Vagina (tissue), 2 donors: ENCODE measurements at places on chromosomes 12 and 14.

DNA sequence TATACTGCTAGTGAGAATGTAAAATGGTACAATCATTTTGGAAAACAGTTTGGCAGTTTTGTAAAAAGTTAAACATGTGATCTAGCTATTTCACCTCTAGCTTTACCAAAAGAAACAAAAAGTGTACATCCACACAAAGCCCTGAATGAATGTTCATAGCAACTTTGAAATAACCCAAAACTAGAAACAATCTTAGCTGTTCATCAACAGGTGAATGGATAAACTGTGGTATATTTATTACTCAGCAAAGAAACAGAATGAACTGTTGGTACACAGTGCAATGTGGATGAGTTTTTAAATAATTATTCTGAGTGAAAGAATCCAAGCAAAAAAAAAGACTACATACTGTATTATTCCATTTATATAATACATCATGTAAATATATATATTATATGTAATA lies 36.3 kb downstream of the TPCN1 start:
- DNase-seq: no peak

DNA sequence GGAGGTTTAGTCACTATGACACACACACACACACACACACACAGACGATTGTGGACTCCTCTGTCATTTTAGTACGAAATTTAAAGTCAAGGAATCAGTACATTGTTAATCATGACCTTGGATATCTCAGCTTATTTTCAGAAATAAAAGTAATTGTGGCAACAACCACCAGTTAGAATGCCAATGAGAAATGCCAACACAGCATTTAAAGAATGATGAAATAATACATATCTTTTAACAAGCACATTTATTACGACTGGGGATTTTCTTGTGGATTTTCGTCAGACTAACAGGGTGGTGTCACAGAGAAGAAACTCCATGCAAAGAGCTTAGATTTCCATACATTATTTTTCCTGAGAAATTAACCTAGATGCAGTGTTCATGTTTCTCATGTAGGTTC lies 1289.4 kb downstream of the AACS start:
- DNase-seq: no peak

DNA sequence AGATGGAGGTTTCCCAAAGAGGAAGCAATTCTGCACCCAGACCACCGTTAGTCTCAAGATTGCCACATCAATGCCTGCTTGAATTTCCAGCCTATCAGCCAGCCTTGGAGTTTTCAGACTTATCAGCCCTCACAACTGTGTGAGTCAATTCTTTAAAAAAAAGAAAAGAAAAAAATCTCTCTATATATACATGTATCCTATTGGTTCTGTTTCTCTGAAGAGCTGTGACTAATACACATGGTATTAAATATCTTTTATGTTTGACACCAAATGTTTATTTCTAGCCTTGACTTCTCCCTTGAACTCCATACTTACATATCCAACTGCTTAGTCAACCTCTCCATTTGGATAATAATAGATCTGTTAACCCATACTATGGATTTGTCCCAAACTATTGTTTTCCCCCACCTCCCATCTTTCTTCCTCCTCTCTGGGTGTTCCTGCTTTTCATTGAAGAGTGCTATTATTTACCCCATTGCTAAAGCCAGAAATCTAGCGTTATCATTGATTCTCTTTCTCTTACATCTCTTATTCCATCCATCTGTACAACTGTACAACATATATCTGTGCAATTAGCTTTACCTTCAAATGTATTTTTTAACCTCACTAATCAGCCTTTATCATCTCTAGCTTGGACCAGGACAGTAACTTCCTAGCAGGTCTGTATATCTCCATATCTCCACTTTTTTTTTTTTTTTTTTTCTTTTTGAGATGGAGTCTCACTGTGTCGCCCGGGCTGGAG lies 22.7 kb upstream of the EID3 start:
- no peak for DNase-seq

DNA sequence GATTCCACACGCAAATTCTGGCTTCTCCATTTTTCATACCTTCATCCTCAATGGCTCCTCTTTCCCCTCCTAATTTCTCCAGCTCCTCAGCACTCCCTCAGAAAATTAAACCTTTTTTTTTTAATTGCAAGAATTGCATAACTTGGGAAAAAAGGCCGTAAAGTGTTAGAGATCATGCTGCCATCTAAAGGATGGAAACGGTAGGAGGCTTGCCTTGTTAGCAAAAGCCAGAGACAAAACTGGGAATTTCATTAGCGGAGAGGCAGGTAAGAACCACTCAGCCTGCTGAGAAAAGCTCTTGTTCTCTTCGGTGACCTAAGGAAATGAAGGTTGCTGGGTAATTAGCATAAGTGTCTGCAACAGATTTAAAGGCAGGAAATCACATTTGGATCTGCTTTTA lies 204.3 kb downstream of the AEBP2 start:
- no peak for DNase-seq

GRCh38 chr14:104688505-104689108 lies 811 bp upstream of the INF2 start:
- DNase-seq: no peak

- no peak for DNase-seq
Measured at GRCh38 chr12:116654226-116654743, 83.6 kb downstream of the SPRING1 start.

- no peak for DNase-seq
Measured at GRCh38 chr12:130958557-130959140, 4.9 kb downstream of the ADGRD1 start.

DNA sequence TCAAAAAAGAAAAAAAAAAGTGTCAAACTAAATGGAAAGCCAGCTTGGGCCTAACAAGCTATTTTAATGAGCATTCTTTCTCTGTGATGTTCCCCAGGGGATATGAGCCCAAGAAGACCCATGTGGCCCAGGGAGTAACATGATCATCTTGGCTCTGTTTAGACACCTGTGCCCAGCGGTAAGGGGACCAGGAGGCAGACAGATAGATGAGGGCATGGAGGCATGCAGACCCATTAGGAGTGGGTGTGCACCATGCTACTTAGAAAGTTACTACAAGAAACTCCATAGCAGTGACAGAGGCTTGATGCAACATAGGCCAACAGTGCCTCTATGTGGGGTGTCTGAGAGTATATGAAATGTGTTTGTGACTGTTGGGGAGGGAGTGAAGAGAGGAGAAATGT lies 3.1 kb upstream of the CREBL2 start:
- no peak for DNase-seq

GRCh38 chr12:75842090-75842489 lies 189.5 kb downstream of the PHLDA1 start:
- DNase-seq: no peak

DNA sequence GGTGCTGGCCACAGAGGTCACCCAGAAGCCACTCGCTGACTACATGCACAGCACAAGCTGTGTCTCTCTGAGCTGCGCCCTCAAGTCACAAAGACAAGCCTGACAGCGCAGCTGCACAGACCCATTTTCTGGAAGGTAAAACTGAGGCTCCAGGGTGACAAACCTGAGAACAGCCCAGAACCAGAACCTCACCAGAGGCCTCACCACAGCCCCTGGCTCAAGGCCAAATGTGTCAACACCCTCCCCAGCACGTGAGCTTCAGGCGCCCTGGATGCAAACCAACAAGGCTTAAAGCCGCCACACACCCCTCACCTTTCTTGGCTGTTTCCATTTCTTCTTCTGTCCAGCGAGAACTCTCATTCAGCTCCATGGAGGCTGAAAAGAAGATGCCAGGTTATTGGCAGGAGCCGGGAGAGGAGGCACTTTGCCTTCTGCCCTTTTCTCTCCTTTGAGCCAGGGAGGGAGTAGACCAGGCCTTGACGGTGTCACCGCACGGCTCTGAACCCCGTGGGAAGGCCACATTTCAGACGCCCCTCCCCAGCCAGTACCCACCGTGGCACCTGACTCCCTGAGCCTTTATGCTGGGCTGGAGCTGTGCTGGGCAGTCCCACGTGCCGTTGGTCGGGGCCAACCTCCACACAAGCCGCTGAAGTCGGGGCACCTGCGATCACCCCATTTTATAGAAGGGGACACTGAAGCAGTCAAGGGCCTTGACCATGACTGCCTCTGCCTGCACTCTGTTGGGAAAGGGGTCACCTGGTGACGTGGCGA lies 103.1 kb downstream of the RFLNA start:
- no peak for DNase-seq

DNA sequence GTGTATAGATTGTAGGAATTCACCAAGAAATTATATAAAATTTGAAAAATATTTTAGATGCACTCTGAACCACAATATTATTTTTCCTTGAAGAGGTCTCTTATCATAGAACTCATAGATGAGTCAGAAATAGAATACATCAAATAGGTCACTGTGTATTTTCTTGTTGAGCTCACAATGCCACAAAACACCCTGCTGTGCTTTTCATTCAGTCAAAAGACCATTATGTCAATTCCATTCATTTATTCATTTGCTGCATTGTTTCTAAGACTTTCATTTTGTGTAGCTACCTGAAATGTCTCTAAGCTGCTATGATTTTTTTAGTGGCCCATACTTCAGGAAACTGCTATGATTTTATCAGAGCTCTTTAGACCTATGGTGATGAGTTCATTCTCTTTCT lies 231.9 kb upstream of the AVPR1A start:
- DNase-seq: no peak

DNA sequence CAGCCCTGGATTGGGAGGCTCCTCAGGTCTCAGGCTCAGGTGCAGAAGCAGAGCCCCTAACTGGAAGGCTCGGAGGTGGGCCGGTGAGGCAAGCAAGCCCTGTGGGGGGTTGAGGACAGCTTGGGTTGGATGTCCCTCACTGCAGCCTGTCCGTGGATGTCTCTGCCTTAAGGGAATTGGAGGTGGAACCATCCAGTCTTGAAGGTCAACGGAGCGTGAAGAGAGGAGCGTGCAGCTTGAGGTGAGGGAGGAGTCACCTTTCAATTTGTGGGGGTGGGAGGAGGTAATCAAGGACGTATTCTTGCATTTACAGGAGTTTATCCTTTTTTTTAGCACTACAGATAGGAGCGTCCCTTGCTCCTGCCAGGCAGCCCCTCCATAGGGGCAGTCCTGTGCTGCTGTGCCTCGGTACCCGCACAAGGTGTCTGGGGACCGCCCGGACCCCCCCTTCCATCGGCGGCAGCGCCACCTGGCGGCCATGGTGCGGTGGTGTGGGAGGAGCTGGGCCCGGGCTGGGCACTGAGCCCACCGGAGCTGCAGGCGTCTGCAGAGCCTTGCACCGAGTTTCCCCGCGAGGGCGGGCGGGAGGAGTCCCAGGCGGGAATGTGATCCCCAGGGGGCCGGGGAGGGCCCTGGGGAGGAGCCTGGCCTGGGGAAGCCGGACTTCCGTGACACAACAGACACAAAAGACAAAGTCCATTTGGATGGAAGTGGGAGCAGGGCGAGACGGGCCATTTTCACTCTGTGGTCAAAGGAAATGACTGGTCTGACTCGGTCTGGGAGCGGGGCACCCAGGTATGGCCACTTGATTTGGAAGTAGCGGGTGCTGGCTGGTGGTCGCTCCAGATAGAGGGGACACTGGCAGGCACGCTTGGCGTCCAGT lies 864 bp downstream of the DNAJC22 start:
- DNase-seq: peak; percentile 81

DNA sequence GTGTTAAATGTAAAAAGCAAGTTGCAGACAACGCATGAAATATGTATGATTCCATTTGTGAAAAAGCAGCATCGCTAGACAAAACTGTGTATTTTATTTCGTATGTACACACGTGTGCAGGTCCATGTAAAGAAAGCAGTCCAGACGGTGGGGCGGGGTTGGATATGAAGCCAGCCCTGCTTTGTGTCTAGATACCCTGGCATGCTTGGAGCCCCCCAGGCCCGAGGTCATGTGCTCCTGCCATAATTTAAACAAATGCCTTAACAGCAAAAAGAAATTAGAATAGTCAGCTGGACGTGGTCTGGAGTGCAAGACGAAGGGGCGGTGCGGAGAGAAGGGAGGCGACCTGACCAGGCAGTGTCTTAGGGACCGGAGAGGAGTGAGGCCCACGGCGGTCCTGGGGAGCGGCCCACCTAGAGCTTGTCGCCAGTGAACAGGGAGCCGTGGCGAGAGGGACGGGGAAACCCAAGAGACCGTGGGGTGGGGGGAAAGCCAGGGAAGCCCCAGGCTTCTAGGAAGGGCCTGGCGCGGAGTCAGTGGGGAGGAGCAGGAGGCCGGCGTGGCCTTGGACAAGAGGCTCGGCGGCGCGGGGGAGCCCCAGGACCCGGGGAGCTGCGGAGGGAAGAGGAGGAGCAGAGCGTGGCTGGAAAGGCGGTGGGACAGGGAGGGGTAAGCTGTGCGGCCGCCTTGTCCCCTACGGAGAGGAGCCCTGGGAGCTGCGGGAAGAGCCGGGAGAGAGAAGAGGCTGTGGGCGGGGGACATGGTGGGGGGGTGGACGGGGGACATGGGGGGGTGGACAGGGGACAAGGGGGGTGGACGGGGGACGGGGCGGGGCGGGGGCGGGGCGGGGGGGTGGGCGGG lies 118.5 kb upstream of the C14orf180 start:
- peak; percentile 77 for DNase-seq

DNA sequence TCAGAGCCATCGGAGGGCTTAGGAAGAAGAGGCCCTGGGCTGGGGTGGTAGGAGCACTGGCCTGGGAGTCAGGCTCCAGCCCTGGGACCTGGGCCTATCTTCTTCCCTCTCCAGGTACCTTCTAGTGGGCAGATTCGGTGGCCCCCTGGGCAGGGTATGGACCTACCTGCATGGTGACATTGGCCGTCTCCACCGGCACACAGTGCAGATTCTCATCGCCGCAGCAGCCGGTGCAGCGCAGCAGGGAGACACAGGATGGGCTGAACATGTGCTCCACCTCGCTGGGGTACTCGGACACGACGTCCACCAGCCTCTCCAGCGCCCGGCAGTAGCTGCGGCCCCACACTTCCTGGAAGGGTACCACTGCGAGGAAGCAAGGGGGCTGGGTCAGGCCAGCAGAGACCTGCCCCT lies 6.2 kb downstream of the PGF start:
- DNase-seq: no peak

- DNase-seq: no peak
Measured at GRCh38 chr12:57131896-57132744, 3.8 kb downstream of the LRP1 start.

- no peak for DNase-seq
Measured at GRCh38 chr12:75953312-75953906, 78.2 kb downstream of the PHLDA1 start.

GRCh38 chr12:41108032-41108431 lies 80.1 kb upstream of the PDZRN4 start:
- no peak for DNase-seq

GRCh38 chr14:96598332-96598928 lies 96.2 kb downstream of the PAPOLA start:
- DNase-seq: no peak

- peak; percentile 87 for DNase-seq
Measured at GRCh38 chr14:101731187-101732080, 30.1 kb upstream of the PPP2R5C start.

DNA sequence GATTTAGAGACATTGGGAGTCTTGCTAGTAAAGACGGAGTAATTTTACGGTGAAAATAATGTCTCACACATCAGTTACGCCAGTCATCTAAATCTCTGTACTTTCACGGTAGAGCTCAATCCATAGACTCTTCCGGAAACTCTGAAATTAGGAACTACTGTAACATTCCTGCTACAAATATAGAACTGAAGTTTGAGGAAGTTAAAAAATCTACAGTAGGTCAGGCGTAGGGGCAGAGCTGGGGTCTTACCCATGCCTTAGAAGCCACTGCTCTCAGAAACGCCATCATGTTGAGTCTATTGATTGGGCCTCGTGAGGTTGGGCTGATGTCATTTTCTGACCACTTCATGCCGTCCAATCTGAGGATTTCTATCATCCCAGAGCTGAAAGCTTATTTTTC lies 1029.8 kb upstream of the TMEM132C start:
- DNase-seq: no peak

GRCh38 chr12:18373181-18373580 lies 111.9 kb downstream of the PIK3C2G start:
- DNase-seq: no peak
